ENCODE measurements at places on chromosomes 1 and 21.

GRCh38 chr1:243740255-243740999, 109.6 kb downstream of the AKT3 start:
- DNase-seq = no peak

- DNase-seq = no peak
Observed at GRCh38 chr1:82395440-82395839, 594.7 kb downstream of the ADGRL2 start.

- DNase-seq = no peak
Observed at GRCh38 chr1:178938959-178939317, 68.1 kb upstream of the ANGPTL1 start.

DNA sequence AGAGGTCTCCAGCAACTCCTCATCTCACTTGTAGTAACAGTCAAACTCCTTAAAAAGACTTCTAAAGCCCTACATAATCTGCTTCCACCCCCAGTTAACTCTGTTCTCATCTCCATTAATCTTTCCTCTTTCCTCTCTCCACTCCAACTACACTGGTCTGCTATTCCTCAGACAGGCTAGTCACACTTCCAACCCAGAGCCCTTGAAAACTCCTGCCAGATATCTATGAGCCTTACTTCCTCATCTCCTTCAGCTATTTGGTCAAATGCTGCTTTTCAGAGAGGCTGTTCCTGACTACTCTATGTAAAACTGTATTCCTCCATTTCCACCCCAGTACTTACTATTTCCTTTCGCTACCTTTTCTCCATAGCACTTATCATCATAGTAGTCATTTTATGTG, 24.4 kb downstream of the PCP4L1 start:
- no peak for DNase-seq
